ENCODE measurements at places on chromosomes 7 and 10.

DNA sequence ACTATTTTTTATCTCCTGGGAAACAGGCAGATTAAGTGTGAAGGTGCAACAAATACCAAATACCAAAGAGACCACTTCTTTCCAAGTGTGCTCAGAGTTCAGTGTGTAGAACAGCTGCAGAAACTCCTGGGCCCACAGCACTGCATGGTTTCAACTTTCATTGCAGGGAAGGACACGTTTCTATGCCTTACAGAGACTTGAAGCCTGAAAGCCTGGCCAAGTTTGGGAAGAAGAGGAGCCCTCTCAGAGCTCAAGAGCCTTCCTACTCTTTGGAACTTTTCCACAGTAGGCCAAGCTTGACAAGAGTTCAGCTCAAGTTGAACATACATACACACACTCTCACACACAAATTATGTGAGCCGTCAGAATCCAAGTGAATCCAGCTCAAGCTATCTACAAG lies 2.5 kb downstream of the HOXA4 start:
- DNase-seq, result peak; percentile 67

GRCh38 chr7:65820287-65820950 lies 52.5 kb upstream of the VKORC1L1 start:
- no peak for DNase-seq

GRCh38 chr10:32054094-32054493 lies 2.1 kb downstream of the KIF5B start:
- DNase-seq, result peak; percentile 72

GRCh38 chr10:6721480-6721879 lies 141.4 kb upstream of the PRKCQ start:
- DNase-seq, result peak; percentile 96

GRCh38 chr10:82353381-82353780 lies 478.4 kb downstream of the NRG3 start:
- DNase-seq, result no peak

Measured in astrocyte (in vitro differentiated cells and primary cell).